ENCODE measurements at places on chromosomes 16 and 17.
A peak's percentile ranks its signal among the peaks of the same experiment; 100 is the strongest.

DNA sequence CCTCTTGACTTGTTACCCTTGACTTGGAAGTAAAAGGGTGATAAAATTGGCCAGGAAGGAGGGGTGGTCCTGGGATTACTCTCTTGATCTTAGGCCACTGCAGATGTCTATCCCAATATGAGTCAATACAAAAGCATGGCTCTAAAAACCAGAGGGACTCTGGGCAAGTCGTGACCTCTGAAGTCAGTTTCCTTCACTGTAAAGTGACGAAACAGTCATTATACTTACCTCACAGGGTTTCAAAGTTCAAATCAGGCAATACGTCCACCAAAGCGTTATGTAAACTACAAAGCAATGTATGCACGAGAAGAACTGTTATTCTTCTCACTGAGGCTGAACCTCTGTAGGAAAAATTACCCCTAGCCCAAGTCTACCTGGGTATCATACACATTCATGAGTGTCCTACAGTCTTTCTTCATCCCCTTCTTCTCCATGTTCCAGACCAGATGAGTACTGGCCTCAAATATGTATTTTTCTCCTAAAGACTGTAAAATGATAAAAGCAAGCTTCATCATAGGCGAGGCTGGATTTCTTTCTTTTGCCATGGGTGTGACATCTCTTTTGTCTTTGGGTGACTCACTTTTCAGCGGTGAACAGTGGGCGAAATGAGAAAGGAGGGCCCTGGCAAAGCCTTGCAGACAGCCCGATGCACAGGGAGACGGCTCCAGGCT lies 34.5 kb upstream of the CLEC18B start:
- no peak for DNase-seq

DNA sequence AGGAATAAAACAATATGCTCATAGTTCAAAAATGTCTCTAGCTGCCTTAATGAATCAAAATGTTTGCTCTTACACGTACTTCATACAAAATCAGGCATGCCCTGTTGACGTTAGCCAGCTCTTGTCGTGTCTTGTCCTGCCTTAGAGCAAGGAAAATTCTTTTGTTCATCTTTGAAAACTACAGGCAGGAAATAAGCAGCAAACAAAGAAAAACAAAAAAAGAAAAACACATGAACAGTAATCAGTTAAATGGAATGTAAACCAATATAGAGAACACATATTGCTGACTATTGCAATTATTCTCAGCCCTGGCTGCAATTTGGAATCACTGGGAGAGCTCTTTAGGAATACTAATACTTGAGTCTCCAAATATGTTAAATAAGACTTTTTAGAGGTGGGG lies 1.7 kb downstream of the CAPNS2 start:
- DNase-seq, result no peak

- DNase-seq, result no peak
Observed at GRCh38 chr16:79644971-79645667, 44.6 kb upstream of the MAF start.

DNA sequence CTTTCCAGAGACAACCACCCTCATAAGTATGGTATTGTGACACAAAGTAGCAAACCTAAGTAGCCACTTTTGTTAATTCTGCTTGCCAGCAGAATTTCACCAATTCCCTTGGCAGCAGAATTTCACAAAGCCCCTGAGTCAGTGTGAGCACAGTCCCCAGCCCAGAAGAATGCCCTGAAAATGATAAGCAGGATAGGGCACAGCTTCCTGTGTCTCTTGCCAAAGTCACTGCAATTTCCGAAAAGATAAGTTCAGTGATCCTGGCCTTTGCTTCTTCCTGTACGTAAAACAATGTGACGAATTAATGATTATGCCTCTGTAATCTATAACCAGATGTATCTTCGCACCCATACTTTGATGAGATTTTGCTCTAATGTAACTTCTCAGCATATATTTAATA lies 16.0 kb upstream of the WIPF2 start:
- DNase-seq, result no peak

GRCh38 chr17:12545877-12546513 lies 119.7 kb upstream of the MYOCD start:
- no peak for DNase-seq

DNA sequence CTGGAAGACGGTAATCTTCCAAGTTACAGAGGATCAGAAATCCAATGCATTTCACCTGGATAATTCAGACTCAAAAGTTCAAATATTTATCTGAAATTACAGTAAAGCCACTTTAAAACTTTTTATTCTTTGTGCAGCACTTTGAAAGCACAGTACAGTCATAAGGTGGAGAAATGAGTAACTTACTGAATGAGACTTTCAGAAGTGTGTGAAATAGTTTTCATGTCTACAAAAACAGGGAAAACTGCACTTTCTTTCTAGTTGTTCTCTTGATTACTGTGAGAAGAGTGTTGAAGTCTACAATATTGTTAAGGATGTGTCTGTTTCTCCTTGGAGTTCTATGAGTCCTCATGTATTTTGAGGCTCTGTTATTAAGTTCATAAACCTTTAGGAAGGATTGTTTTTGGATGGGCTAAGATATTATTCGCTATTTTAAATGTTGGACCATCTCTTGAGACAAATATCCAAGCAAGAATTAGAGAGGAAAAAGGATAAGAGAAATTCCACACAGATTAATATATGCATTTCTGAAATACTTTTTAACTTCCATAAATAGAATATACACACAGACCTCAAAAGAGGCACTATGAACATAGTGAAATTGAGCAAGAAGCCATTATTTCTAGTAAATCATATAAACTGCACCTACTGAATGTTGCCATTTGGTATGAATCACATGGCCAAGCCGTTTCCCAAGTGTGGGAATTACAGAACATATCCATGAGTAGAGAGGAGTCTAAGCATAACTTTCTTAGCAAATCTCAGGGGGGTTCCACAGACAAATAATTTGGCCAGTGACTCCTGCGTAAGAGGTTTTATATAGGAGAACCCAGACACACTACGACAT lies 83.6 kb upstream of the PLEKHM1 start:
- DNase-seq, result no peak

DNA sequence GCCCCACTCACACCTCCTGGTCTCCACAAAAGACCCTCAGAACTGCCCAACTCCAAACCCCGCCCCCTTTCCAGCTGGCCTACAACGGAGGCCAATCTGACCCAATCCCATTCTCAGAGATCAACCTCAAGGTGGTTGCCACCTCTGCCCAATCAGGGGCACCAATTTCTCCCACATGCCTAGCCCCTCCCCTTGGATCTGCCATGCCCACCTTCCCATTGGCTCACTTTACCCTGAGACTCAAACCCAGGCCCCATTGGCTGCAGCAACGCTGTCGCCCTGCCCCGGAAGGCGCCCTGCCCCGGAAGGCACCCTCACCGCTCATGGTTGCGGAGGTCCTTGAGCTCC lies 10.6 kb downstream of the ZNF668 start:
- DNase-seq, result no peak

- DNase-seq, result no peak
Observed at GRCh38 chr16:6209355-6209930, 1111.8 kb upstream of the EEF2KMT start.

DNA sequence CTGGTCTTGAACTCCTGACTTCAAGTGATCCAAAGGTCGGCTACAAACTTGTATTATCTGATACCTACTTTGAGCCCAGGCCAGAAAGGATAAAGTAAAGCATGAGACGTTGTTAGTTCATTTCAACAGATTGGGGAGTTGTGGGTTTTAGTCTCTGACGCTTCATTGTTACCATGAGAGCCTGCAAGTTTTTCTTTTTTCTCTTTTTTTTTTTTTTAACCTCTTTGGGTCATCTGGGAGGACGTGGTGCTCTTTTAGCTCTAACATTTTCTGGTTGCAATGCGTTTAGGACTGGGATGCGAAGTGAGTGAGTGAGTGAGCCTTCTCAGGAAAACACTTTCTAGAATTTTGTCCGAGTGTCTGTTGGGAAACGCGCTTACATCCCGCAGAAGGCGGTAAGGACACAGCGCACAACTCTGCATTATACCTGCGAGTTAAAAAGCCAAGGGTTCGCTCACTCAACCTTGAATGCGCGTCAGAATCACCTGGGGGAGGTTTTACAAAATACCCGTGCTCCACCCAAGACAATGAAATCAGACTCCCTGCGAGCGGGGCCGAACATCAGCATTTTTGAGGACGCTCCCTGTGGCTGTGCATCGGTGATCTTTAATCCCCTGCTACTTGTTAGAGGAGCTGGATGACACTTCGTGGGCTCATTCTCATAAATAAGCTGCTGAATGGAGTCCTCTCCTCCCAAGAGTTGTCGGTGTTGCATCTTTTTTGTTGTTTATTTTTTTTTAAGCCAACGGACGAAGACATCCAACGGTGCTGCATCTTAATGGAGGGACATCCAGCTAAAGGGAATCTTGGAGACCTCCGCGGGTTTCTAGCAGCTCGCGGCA lies 629 bp upstream of the RNF135 start:
- no peak for DNase-seq

- DNase-seq, result no peak
Observed at GRCh38 chr16:81143921-81144471, 47.8 kb upstream of the GCSH start.

GRCh38 chr16:88991813-88992350 lies 14.9 kb upstream of the CBFA2T3 start:
- no peak for DNase-seq

GRCh38 chr17:79987187-79987934 lies 48.3 kb downstream of the TBC1D16 start:
- DNase-seq, result no peak

- no peak for DNase-seq
Observed at GRCh38 chr16:55147396-55147795, 176.6 kb upstream of the IRX6 start.

GRCh38 chr17:78781104-78781892 lies 775 bp downstream of the CYTH1 start:
- peak; percentile 81 for DNase-seq

DNA sequence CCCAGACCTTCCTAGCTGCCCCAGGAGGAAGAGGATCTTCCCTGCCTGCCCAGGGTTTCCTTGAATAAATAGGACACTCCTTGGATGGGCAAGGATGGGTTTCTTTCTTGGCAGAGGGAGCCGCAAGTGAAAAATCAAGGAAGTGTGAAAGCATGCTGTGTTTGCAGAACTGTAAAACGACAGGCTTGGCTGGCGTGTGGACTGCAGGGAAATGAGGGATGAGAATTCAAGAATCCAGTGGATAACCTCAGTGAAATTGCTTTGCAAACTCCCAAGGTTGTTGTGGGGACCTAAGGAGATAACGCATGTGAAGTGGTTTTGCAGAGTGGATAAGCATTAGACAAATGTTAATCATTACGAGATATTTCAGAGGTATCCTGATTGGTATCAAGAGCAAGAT lies 20.4 kb downstream of the GPR139 start:
- DNase-seq, result no peak

GRCh38 chr17:2688351-2689342 lies 22.9 kb downstream of the CLUH start:
- no peak for DNase-seq

DNA sequence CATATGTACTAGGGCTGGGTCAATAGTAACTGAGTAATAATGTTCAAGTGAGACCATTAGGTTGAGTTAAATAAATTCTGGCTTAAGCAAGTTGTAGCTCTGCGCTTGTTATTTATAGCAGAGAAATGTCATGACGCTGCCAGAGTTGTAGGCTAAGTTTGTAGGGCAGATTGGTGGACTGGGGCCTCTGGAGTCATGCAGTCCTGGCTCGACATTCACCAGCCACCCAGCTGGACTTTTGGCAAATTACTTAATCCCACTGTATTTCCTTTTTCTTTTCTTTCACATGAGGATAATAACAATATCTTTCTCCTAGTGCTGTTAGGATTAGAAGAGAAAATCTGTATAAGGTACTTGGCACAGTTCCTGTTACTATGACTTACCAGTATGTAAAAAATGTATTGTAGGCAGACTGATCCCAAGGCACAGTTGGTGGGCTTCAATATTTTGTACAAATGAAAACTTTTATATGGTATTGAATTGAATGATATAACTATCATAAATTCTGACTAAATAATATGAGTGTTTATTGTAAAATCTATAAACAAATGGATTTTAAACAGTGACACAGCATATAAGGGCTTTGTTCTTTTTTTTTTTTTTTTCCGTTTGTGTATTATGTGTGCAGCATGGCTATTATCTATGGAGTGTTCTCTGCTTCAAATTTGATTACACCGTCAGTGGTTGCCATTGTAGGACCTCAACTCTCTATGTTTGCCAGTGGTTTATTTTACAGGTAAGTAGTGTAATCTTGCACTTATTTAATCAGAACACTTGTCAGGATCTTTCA lies 2.6 kb downstream of the MFSD11 start:
- no peak for DNase-seq

DNA sequence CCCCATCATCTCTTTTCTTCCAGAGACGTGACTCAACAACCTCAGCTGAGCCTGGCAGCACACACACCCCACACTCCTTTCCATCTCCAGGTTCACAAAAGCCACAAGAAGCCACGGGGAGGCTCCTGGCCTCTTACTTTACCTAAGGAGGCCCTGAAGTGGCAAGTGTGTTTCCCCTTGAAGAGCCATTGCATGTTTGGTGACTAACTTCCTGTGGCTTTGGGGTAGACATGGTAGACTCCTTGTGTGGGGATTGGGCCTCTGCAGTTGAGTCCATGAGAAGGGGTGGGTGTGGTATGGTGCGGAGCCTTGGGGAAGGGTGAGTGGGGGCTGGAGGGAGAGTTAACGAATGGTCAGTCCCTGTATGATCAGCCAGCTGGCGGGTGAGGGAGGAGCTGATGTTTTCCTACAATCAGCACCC lies 24.2 kb downstream of the SAP30BP start:
- no peak for DNase-seq

DNA sequence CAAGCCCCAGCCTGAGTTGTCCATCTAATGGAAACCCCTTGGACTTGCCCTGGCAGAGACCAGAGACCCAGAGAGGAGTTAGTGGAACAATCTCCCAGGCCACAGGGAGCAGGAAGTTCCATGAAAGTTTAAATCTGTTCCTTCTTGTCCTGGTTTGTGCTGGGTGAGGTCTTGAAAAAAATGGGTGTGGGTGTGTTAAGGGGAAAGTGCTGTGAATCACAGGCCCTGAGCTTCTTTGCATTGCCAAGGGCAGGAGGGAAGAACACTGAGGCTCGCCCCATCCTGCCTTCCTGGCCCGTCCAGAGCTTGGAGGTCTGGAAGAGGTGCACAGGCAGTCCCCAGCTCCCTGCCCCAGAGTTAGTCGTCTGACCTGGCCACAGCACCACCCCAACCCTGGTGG lies 2.3 kb downstream of the ADORA2B start:
- DNase-seq, result no peak

DNA sequence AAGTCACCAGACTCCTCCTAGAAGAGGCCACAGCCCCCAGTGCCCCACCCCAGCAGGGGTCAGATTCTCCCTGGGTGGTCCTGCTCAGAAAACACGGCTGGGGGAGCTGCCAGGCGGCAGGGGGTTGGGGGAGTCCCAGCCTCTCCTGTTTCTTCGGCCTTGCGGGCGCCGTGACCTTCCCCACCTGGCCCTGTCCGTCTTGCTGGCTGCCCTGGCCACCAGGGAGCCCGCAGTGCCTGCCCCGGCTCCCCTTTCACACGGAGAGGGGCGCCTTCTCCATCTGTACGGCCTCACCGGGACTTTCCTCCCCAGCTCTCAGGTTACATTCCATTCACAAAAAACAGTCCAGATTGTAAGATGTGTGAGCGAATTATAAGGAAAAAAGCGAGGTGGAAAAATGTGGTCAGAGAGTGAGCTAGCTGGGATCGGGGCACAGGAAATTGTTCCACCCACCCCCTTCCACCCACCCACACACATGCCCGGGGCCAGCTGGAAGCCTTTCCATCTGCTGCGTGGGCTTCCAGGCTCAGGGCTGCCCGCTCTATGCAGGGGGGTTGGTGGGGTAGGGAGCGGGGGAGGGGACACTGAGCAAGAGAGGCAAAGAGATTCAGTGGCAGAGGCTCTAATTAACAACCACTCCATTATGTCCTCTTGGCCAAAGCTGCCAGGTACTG lies 14.6 kb upstream of the CIBAR2 start:
- DNase-seq, result peak; percentile 70
